ENCODE measurements at places on chromosomes 5 and 9. TPM values are rescaled to one million over a fixed set of nuclear protein-coding genes. Genes with fewer than 3 reads are reported as not detected.

DNA sequence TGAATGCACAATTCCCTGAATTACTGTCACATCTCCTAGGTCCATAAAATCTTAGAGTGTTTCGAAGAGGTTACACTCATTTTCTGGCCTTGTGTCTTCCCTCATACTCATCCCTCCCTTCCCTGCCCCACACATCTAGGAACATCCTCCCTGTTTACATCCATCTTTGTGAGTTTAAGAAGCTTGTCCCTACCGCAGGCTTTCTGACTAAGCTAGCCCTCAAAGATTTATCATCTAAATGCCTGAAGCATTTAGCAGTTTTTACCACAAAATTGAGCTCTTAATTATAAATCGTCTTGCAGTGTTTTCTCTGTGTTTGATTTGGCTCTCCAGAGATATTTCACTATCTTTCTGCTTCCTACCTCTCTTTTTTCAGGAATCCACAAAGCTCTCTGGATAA is 374.8 kb downstream of the KIAA0825 start:
- no peak for DNase-seq
- H3K36me3 ChIP-seq, result no peaks in the 10 kb centered on the region
- H3K27ac ChIP-seq, result no peak overlapping the region
- peaks cover 22% of the 10 kb centered on the region for H3K4me1 ChIP-seq
- H3K27me3 ChIP-seq, result no peaks in the 10 kb centered on the region

DNA sequence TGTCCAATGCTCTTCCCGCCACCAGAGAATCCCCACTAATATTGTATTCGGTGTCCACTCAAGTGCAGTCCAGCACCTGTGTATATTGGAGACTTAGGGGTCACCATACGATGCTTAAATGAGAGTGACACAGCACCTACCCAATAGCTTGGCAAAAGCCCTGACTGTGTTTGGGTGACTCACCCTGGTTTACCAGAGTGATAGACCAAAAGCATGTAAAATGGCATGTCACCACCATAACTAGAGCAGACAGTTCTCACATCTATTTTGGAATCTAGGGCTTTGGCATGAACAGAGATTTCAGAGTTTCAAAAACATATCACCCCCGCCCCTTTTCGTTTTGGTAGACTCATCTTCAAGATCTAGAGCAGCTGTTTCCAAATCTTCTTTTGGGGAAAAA is 217.3 kb upstream of the RASEF start:
- no peaks in the 10 kb centered on the region for H3K27me3 ChIP-seq
- no peak for DNase-seq
- H3K36me3 ChIP-seq, result no peaks in the 10 kb centered on the region
- no peak overlapping the region for H3K27ac ChIP-seq

DNA sequence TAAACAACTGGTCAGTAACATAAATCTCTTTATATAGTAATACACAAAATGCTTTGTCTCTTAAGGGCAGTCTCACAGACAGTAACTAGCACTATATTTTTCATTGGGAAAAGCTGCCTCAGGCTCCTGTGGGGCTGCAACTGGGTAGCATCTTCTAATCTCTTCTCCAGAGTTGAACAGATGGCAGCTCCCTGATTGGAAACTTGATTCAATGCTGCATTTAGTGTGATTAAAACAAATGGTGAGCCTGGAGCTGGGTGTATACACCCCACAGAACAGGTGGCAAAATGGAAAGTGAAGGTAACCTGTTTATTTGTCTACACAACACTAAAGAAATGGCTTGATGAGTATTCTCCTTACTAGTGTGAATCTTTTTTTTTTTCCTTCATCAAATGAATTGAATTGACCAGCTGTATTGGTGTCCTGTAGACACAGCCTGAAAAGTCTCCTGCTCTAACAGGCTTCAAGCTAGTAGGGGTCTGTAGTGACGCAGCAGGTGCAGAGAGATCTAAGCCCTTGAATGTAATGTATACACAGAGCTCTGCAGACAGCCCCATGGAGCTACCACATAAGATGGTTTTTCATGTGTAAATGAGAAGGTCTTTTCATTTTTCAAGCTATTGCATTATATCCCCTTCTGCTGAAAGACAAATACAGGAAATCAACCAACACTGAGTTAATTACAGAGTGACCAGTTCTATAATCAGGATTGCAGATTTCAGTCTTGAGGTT is 43.3 kb downstream of the IZUMO3 start:
- H3K4me3 ChIP-seq, result no peak overlapping the region
- DNase-seq, result no peak
- H3K36me3 ChIP-seq, result no peaks in the 10 kb centered on the region
- H3K4me1 ChIP-seq, result no peaks in the 10 kb centered on the region

DNA sequence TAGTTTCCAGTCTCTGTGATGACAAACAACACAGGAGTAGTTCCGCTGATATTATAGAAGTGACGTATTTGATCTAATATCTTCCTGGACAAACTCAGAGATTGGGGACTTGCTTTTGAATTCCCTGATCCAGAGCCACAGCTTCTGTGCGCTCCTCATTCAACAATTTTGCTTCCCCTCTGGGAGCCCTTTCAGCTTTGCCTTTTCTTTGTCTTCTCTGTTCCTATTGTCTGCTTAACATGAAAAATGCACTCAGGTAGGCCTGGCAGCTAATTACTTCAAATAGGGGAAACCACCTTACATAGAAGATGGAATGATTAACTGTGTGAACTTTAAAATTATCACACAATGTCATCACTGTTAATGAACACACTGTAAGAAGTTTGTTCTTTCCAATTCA is 192.9 kb downstream of the EPB41L4A start:
- no peak overlapping the region for H3K4me3 ChIP-seq
- no peaks in the 10 kb centered on the region for H3K36me3 ChIP-seq
- no peak for DNase-seq
- no peak overlapping the region for H3K27ac ChIP-seq
- H3K27me3 ChIP-seq, result no peaks in the 10 kb centered on the region
- H3K4me1 ChIP-seq, result peaks cover 14% of the 10 kb centered on the region

DNA sequence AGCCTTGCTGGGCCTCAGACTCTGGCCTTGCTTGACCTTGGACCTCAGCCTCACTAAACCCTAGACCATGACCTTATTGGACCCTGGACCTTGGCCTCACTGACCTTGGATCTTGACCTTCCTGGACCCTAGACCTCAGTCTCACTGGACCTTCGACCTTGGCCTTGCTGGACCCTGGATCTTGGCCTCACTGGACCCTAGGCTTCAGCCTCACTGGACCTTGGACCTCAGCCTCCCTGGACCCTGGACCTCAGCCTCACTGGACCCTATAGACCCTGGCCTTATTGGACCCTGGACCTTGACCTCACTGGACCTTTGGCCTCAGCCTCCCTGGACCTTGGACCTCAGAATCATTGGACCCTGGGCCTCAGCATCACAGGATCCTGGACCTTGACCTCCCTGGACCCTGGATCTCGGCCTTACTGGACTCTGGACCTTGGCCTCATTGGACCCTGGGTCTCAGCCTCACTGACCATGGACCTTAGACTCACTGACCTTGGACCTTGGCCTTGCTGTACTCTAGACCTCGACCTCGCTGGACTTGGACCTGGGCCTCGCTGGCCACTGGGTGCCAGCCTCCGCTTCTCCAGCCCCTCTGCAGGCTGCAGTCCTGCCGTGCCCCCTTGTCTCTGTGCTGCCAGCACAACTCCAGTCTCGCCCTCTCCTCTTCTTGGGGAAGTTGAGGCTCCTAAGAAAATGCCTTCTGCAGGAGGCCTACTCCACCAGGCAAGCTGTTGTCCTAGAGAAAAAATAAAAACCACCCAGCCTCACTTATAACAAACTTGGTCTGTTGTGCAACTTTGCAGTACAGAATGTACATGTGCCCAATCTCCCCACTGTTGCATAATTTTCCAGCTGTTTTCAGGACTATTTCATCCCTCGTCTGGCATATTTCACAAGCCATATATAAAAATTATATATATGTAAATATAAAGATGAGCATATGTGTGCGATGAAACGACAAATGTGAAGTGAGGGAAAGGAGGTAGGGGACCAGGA is 11.0 kb upstream of the ADAMTS2 start:
- H3K4me3 ChIP-seq, result no peak overlapping the region
- H3K36me3 ChIP-seq, result no peaks in the 10 kb centered on the region
- H3K27ac ChIP-seq, result no peak overlapping the region
- no peaks in the 10 kb centered on the region for H3K4me1 ChIP-seq

DNA sequence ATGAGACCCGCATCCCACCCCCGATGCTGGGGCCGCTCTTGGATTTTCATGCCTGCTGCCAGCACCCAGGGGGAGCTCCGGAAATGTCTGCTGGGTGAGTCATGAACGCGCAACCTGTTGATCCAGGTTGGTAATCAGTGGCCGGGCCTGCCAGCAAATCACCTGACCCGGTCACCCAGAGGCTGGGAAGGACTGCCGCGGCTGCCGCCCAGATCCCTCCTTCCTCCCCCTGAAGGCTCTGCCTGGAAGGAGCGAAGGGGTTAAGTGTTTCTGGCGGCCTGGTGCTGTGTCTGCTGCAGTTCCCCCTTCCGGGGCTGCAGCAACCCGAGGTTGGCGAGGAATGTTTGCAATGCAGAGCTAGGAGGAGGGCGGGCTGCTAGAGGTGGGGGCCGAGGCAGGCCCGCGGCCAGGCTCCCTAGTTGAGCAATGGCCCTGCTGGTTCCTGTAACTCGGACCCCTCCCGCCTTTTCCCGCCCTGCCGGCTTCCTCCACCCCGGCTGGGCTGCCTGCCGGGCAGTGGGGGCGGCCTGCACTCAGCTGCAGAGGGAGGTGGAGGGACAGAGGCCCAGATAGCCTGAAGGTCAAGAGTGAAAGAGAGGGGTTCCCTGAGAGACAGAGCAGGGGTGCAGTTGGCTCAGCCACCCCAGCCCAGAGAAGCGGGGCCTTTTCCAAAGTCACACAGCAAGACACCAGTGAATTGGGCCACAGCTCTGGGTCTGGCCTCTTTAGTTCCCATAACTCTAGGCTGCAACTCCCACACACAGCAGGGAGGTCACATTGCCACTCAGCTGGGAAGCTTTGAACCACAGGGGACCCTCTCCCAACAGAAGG is 156.3 kb upstream of the IER5L start:
- peak; percentile 93 for DNase-seq
- peak overlapping the region; percentile 44 for H3K4me3 ChIP-seq
- no peaks in the 10 kb centered on the region for H3K36me3 ChIP-seq
- H3K27ac ChIP-seq, result peak overlapping the region; percentile 100

DNA sequence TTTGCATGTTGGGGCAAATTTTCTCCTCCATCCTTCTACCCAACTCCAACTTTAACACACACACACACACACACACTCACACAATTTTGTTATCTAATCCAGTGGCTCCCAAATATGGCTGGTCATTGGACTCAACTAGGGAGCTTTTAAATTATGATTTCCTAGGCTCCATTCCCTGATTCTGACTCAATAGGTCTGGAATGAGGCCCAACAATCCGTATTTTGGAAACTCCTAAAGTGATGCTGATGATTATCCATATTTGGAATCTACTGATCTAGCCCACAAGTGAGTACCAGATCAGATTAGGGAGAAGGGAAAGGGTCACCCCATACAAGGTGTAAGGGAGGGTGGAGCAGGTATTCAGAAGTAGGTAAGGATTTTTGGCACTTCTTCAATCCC is 309.7 kb downstream of the TLE1 start:
- H3K4me3 ChIP-seq, result no peak overlapping the region
- no peaks in the 10 kb centered on the region for H3K27me3 ChIP-seq
- DNase-seq, result no peak
- no peak overlapping the region for H3K27ac ChIP-seq
- no peaks in the 10 kb centered on the region for H3K36me3 ChIP-seq

DNA sequence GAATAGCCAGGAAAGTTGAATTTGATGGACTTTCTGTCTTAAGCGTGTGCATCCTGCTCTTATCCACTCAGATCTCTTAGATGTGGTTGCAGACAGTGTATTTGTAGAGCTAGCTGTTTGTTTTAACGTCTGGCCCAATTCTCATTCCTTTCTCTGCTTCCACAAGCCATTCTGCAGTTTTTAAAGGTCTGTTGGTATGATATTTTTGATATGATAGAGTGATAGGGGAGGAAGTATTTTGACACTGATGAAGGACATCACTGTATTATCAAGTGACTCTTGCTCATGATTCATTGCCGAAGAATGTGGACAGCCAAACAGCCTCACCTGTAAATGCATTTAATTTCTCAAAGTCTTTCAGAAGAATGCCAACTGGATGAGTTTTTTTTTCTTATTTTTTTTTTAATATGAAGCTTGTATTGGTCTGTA is 4.5 kb downstream of the TJP2 start:
- no peaks in the 10 kb centered on the region for H3K36me3 ChIP-seq
- peaks cover 66% of the 10 kb centered on the region for H3K4me1 ChIP-seq
- no peaks in the 10 kb centered on the region for H3K27me3 ChIP-seq
- H3K27ac ChIP-seq, result peak overlapping the region; percentile 32
- peak overlapping the region; percentile 1 for H3K4me3 ChIP-seq
- peak; percentile 45 for DNase-seq

DNA sequence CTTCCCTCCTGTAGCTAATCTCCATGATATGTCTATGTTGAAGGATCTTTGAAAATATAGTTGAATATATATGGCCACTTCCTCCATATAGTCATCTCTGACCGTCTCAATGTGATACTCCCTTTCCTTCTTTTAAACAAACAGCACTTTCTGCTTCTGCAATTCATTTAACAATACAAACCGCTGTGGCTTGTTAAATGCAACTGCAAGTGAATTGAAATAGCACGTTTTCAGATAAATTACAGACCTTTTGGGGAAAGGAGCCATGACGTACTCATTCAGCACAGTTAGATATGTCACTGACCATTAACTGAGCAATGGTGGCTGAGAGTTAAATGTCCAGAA is 82.5 kb downstream of the FBXO38 start:
- no peak overlapping the region for H3K27ac ChIP-seq
- H3K4me3 ChIP-seq, result no peak overlapping the region
- H3K36me3 ChIP-seq, result no peaks in the 10 kb centered on the region
- H3K4me1 ChIP-seq, result no peaks in the 10 kb centered on the region

DNA sequence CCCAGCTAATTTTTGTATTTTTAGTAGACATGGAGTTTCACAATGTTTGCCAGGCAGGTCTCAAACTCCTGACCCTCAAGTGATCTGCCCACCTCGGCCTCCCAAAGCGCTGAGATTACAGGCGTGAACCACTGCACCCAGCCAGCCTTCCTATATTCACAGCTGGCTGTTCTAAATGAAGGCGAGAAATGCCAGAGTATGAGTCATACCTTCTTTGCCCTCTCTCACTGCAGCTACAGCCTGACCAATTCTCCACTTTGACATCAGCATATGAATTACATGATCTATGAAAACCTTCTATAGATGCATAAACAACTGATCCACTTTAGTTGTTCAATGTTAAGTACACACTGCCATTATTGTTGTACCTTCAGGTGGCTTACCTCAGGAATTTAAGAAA is 14.5 kb downstream of the APTX start:
- no peak for DNase-seq
- no peaks in the 10 kb centered on the region for H3K4me1 ChIP-seq
- no peaks in the 10 kb centered on the region for H3K27me3 ChIP-seq
- H3K27ac ChIP-seq, result no peak overlapping the region

CER1 gene
- total RNA-seq, result not detected

IFNB1 gene
- total RNA-seq, result not detected

CXCL14 gene
- total RNA-seq, result not detected

RFX3 gene
- total RNA-seq, result 11.8 TPM

MAST4 gene
- total RNA-seq, result 1.1 TPM

IL4 gene
- not detected for total RNA-seq

PDE4D gene
- 1.1 TPM for total RNA-seq

All from HCT116 (cell line).